ENCODE measurements at places on chromosomes 3 and 15. TPM values are rescaled to one million over a fixed set of nuclear protein-coding genes. Genes with fewer than 3 reads are reported as not detected.

STT3B gene
- 75.7 TPM for total RNA-seq

ESYT3 gene
- 0.68 TPM for total RNA-seq

CFAP20DC gene
- 2.3 TPM for total RNA-seq

CP gene
- total RNA-seq, result 3.4 TPM

ZWILCH gene
- total RNA-seq, result 37.8 TPM

CCDC54 gene
- total RNA-seq, result not detected

CLDN11 gene
- total RNA-seq, result 0.14 TPM

CADM2 gene
- total RNA-seq, result 0.23 TPM

OR5K3 gene
- not detected for total RNA-seq

DUOX1 gene
- not detected for total RNA-seq

THSD4 gene
- 21.1 TPM for total RNA-seq

PCLAF gene
- total RNA-seq, result 155 TPM

VPS18 gene
- 22.9 TPM for total RNA-seq

GP9 gene
- not detected for total RNA-seq
